NCI-H187 treated with DMSO at 0.1 percent for 48 hours (cell line): ENCODE measurements at places on chromosomes 7 and 10.

DNA sequence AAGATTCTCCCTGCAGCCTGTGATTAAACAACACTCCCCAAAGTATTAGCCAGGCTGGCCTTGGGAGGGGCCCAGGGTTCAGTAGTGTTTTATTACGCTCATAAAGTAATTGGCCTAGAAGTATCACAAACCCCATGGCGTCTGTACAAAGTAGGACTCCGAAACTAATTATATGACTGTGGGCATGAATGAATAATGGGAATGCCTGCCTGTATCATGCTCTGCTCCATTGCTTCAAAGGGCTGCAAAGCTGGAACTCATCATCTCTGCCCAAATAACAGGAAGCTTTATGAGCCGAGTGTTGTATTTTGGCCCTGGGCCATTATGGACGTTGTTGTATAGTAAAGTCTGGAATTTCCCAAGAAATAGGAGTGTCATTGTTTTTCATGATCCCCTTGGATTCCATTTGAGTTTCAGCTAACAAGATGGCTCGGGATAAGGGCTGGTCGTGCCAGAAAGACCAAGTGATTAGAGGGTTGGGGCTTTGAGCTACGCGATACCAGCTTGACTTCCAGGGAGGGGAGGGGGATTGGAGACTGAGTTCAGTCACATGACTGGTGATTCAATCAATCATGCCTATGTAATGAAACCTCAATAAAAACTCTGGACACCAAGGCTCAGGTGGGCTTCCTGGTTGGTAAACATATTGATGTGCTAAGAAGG lies 65.3 kb upstream of the NPTX2 start:
- no peak for DNase-seq

DNA sequence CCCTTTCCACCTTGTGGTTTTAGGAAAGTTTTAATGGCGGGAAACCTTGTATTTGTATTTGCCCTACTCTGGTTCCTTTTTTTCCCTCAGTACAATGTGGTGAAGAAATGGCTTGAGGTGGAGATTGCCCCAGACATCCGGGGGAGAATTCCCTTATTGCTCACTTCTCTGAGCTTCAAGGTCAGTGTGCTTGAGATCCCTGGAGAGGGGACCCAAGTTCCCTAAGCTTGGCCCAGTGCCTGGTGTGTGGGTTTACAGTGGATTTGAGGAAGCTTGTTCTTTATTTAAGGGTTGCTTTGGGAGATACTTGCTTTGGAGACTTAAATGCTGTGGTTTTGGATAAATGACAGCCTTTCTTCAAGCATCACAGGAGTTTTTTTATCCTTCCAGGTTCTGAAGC lies 18.3 kb downstream of the CALHM2 start:
- no peak for DNase-seq

DNA sequence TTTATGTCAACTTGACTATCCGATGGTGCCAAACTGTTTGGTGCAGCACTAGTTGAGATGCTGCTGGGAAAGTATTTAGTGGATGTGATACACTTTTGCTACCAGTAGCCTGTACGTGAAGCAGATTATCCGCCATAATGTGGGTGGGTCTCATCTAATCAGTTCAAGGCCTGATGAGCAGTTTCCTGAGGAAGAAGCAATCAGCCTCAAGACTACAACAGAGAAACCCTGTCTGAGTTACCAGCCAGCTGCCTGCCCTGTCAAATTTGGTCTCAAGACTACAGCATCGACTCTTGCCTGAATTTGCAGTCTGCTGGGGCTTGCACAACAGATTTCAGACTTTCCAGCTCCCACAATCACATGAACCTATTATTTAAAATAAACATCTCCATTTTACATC lies 10.9 kb upstream of the RBP3 start:
- DNase-seq: no peak

DNA sequence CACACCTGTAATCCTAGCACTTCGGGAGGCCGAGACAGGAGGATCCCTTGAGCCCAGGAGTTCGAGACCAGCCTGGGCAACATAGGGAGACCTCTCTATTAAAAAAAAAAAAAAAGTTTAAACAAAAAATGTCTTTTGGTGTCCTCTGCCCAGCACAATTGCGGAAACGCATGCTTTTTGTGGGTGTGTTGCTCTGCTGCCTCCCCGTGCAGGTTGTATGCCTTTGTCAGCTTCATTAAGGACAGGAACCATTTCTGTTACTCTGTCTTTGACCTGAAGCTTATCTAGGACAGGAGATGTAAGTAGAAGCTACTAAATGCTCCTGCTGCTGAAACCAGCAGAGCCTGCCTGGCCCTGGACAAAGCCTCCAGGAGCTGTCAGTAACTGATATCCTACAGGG lies 21.3 kb upstream of the ANKRD2 start:
- no peak for DNase-seq

- DNase-seq: no peak
These were observed 26.0 kb downstream of the NUP42 start for GRCh38 chr7:23207884-23208283.

DNA sequence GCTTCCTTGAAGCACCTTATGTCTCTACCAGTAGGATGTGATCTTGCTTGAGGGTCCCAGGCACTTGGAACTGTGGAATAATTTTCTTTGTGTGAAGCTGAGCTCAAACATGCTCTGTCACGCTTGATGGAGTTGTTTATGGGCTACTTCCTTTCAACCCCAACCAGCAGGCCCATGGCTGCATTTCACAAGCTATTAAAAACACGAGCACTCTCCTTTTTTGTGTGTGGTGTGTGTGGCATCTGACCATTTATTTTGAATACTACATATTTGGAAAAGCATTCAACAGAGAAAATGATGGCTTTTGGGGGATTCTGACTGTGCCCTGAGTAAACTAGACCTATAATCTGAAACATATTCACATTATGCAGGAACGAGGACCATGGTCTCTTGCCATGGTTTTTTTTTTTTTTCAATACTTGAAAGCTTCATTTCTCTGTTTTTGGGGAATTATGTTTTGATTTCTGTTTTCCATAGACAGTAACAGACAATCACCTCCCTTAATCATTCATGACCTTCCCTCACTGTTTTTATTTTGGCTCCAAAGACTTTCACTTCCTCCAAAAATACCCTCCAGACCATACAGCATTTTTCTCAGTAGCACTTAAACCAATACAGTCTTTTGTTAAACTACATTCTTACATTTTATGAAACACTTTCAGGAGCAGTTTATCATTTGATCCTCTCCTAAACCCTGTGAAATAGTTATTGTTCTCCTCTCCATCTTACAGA lies 233.6 kb upstream of the BMPER start:
- peak; percentile 13 for DNase-seq

GRCh38 chr7:98994046-98994944 lies 116.0 kb downstream of the TRRAP start:
- no peak for DNase-seq
